ENCODE measurements at places on chromosomes 11 and 22.

DNA sequence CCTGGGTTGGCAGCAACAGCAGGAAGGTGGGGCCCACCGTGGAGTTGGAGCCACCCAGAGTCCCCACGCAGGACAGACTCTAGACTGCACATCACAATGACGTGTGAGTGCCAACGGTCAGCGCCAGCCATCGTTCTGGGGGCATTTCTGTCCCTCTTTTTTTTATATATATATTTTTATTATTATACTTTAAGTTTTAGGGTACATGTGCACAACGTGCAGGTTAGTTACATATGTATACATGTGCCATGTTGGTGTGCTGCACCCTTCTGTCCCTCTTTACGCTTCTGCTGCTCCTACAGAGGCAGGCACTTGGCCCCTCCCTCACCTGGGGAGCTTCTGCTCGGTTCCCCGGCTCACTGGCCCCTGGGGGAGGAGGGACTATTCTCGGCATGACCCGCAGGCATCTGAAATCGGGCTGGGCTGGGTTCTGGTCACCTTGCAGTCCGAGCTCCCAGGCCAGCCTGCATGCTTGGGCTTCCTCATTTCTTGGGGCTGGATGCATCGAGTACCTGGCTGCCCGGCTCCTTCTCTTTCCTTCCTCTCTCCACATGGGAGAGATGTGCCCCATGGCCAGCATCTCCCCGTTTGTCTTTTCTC lies 787.4 kb downstream of the TBC1D22A start:
- no peak for DNase-seq

DNA sequence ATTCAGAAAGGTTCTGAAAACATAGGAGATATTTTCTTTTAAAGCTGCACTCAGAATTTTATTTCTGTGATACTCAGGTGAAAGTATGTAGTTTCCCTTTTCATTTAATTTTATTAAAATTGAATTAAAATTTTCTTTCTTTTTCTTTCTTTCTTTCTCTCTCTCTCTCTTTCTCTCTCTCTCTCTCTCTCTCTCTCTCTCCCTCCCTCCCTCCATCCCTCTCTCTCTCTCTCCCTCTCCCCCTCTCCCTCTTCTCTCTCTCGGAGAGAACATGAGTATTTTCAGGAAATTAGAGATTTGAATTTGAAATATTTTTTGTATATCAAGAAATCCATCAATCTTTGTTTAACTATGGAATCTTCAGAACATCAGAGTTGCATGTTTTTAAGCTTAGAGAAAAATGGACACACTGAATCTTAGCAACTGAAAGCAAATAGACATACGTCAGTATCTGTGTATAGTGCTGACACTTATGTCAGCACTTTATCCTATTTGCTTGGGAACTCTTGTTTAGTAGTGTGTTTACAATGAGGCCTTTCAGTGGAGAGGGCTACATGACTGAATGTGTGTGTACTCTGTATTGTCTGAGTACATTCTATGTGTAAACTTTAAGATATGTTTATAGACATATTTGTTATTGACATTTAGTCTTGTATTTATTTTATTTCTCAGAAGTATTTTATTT lies 44.5 kb downstream of the PDE3B start:
- DNase-seq = no peak

DNA sequence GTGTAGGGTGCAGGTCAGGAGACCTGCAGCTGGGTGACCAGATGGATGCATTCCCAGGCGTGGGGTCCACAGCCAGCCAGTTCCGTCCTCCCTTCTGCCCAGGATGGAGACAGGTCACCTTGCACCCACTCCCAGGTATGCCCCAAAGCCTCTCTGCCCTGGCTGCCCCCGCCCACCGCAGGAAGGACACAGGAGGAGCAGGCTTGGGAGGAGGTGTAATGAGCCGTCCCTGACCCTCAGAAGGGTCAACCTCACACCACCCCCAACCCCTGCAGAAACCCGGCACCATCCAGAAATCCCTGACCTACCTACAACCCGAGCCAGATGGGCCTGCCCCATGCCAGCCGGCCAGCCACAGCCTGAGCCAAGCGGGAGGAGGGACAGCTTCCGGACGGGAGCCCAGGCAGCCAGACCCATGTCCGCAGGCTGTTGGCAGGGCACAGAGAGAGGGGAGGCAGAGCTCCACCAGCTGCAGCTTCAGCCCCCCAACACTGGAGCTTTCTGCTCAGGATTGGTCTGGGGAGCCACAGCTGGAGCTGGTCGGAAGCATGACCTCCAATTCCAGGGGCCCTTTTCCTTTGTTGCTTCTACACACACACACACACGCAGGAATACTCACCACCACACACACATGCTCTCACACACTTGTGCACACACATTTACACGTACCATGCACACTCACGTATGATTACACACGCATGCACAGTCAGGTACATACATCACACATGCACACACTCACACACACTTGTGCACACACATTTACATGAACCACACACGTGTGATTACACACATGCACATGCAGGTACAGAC lies 5.3 kb downstream of the IFITM10 start:
- DNase-seq = no peak

GRCh38 chr11:102846292-102846691 lies 2.9 kb upstream of the MMP3 start:
- DNase-seq = no peak

- peak; percentile 83 for DNase-seq
These were observed 52.4 kb downstream of the CACNA1I start for GRCh38 chr22:39622881-39623367.

DNA sequence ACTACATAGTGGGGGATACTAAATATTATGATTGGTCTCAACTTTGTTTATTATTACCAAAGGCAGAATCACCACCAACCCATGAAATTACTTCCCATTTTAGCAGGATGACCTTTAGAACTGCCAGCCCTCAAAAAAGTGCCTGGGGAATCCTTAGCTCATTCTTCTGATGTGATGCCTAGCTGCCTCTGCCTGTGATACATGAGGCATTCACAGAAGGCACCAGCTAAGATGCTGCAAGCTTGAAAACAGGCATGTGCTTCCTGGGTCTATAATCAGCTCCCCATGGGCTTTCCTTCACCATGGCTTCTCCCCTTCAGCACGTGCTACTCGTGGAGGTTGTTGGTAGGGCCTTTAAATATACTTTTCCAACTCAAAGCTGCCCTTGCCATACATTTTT lies 50.4 kb upstream of the ARHGAP20 start:
- DNase-seq = no peak
